Activated CD4-positive, CD25-positive, alpha-beta regulatory T cell (primary cell): ENCODE measurements at places on chromosomes 13 and 19.

GRCh38 chr19:9109959-9110358, 2.7 kb upstream of the OR7G2 start:
- DNase-seq: no peak

DNA sequence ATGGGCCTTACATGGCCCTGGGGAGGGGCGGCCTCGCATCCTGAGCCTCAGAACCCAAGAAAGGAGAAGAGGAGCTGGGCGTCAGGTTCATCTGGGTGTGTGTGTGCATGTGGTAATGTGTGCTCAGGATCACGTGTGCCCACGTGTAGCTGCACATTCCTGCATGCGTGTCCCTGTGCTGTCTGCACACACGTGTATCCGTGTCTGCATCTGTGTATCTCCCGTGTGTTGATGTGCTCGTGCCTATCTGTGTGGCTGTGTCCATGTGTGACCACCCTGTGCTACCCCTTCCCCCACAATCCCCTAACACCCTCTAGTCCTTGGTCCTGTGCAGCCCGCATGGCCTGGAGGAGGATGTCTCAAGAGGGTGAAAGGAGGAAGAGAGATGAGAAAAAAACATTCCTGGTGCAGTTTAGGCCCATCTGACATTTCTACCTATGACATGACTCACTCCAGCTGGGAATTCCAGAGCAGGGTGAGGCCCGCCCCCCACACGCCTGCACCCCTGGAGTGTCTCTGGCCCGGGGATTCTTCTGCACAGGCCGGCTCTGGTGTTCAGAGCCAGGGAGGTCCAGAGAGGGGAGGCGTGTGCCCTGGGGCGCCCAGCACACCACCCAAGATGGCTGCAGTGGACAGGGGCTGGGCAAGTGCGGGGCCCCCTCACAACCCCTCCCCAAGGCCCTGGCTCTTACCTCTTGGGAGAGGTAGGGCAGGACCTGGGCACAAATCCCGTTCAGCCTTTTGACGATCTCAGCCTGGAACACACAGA, 7.1 kb downstream of the TLE5 start:
- DNase-seq: no peak

DNA sequence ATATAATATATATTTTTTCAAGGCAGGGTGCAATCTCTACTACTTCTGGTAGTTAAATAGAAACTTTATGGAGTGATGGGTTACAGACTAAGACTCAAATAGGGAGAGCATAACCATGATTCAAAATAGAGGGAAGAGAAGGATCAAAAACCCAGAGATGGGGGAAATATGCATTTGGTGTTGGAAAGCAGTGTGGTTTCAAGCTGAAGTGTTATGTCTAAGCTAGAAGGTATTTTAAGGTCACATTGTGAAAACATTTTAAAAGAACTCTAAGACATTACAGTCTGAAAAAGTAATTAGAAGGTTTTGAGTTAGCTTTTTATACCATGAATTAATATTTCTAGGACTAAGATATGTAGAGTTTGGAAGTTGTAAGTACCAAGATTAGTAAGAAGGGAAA, 2741.4 kb downstream of the PCDH9 start:
- no peak for DNase-seq

GRCh38 chr13:49560270-49561061, 24.9 kb downstream of the RCBTB1 start:
- no peak for DNase-seq

- DNase-seq: no peak
Observed at GRCh38 chr13:25633093-25633492, 261.3 kb downstream of the ATP8A2 start.
